Progenitor cell of endocrine pancreas (in vitro differentiated cells): ENCODE measurements at places on chromosomes 1 and 21. TPM values are rescaled to one million over a fixed set of nuclear protein-coding genes. Genes with fewer than 3 reads are reported as not detected.

DNA sequence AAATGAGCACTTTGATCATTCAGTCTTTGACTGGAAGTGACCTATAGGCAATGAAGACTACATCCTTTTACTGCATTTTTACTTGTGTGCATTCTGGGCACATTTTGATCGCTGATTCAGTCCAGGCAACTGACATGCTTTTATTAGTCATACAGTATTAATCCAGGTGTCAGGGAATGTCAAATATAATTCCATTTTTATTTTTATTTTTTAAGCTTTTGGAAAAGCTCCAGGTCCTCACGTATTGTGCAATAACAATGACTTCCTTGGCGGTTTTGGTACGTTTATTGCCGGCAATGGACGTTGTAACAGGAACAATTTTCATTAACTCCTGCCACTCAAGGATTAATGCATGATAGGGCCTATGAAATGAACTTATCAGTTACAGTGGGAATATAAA is 302.6 kb upstream of the PTBP2 start:
- no peak for DNase-seq

Gene DR1
- total RNA-seq = 35.9 and 36.8 TPM in 2 replicates

GRCh38 chr1:192538407-192539296 is 36.9 kb upstream of the RGS1 start:
- DNase-seq = no peak

- DNase-seq = peak; percentile 64
Measured at GRCh38 chr1:234065794-234066447, 161.4 kb downstream of the SLC35F3 start.

- DNase-seq = no peak
Measured at GRCh38 chr1:245463392-245464165, 308.8 kb downstream of the KIF26B start.

Gene CTXND2
- not detected in 2 replicates for total RNA-seq
